ENCODE measurements at places on chromosomes 5 and 9.

GRCh38 chr9:74554751-74555419, 57.8 kb downstream of the RORB start:
- DNase-seq = no peak

- DNase-seq = no peak
These were observed 186.2 kb downstream of the CACNA1B start for GRCh38 chr9:138063785-138064184.

- no peak for DNase-seq
These were observed 37.3 kb upstream of the TENT4A start for GRCh38 chr5:6675784-6676491.

- DNase-seq = no peak
These were observed 371.4 kb downstream of the TLE1 start for GRCh38 chr9:81317939-81318338.

DNA sequence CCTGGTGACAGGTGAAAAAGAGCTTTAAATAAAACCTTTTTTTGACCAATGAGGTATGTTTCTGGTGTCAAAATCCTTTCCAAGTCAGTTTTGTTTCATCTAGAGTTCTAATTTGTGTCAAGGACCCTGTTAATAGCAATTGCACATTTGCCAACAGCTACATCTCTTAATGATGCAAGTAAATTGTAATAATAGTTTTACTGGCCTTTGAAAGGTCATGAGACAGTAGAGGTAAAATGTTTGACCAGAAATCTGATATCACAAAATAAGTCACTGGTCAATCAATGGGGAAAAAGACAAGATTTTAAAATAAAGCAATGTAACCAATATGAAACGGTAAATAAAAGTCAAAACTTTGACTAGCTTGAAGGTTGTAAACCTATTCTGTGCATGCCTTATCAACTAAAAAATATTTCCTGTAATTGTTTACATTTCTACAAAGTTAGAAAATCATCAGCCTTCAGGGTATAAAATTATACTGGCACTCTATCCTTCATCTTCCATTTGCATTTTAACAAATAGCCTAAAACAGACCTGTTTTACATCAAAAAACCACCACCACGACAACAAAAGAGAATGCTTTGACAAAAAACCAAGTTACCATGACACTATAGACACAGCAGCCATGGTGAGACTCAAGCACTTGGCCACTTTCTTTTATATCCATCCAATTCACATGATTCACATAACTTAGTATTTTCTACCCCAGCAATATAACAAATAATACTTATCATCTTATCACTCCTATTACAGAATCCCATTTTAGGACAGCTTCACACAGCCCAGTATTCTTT, 3.0 kb downstream of the NADK2 start:
- no peak for DNase-seq

GRCh38 chr5:54103871-54104270, 206.5 kb downstream of the ARL15 start:
- DNase-seq = no peak

Measured in KG1 (cell line).